ENCODE measurements at places on chromosomes 16 and 17. TPM values are rescaled to one million over a fixed set of nuclear protein-coding genes. Genes with fewer than 3 reads are reported as not detected.

DNA sequence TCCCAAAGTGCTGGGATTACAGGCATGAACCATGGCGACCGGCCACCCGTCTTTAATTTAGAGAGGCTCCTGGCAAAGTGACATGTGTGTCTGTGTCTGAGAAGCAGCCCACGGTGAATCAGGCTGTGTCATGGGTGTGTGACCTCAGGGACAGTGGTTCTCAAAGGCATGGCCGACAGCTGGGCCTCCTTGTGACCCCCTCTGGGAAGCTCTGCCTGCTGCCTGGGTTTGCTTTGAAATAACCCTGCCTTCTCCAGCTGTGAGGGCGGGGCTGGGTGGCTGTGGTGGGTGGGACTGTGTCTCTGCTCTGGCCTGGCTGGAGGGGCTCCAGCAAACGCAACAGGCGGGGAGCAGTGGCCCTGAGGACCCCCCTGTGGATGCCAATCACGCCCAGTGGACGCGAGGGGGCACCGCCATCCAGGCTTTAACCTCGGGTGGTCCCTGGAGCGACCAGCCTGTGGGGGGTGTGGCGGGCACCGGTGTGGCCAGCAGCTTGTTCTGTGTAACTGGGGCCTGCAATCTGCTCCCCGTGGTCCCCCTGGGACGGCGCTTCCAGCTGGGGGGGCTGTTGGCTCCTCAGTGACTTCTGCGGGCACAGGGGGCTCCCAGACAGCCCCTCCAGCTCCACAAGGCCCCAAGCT lies 8.8 kb upstream of the APRT start:
- H3K27ac ChIP-seq = no peak overlapping the region
- H3K4me3 ChIP-seq = no peak overlapping the region
- no peaks in the 10 kb centered on the region for H3K27me3 ChIP-seq
- H3K4me1 ChIP-seq = no peaks in the 10 kb centered on the region
- DNase-seq = no peak

DNA sequence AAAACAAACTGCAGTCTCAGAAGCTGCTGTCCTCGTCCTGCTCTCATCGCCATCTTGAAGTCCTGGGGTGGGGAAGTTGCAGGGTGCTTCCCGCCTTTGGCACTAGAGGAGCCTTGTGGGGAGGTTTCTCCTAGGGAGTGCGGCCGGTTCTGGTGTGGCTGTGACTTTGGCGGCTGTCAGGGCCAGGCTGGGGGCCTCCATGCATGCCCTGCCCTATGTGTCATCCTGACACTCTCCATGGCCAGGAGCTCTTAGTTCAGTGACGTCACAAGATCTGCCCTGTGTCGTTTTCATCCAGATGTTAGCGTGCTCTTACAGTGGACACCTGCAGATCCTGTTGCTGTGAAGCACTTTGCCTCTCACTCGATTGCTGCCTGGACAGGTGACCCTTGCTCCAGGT lies 49.6 kb downstream of the PLD6 start:
- no peak overlapping the region for H3K27ac ChIP-seq
- DNase-seq = no peak
- no peaks in the 10 kb centered on the region for H3K27me3 ChIP-seq

DNA sequence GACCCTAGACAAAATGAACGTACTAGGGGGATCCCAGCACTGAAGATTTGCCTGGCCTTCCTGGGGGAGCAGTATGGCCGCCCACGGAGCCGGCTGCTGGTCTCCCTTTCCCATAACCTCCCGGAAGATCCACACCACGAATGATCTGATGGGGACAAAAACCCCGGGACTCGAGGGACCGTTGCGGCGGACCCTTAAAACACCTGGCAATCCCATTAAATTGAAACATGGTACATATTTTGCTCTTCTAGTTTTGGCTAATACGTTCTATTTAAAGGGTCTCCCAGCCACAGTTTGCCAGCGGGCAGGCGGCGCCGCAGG lies 45.2 kb upstream of the LCMT1 start:
- H3K4me3 ChIP-seq = peak overlapping the region; percentile 86
- peak overlapping the region; percentile 95 for H3K27ac ChIP-seq
- DNase-seq = no peak
- no peaks in the 10 kb centered on the region for H3K36me3 ChIP-seq

Gene KRT222
- not detected for polyA plus RNA-seq

DNA sequence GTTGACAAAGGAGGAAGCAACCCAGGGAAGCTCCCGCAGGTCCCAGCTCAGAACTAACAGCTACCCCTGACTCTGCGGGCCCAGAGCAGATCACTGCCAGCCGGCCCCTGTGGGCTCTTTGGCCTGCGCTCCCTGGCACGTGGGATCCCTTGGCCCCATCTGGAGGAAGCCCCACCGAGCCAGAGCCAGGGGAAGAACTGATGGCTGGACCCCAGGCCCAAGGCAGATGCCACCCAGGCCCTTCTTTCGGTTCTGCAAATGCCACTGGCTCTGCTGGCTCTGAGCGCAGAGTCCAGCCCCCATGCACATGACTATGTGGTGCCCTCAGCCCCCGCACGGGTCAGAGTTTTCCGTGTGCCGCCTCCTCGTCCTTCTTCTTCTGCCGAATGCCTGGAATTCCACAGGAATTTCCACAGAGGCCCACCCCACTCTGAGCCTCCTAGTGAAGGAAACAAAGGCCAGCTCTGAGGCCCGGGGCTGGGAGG lies 35.8 kb upstream of the SNN start:
- peaks cover 19% of the 10 kb centered on the region for H3K4me1 ChIP-seq
- H3K36me3 ChIP-seq = no peaks in the 10 kb centered on the region
- H3K27me3 ChIP-seq = peaks cover 6% of the 10 kb centered on the region
- no peak for DNase-seq
- no peak overlapping the region for H3K4me3 ChIP-seq

Gene TRAF7
- polyA plus RNA-seq = 4.2 TPM

DNA sequence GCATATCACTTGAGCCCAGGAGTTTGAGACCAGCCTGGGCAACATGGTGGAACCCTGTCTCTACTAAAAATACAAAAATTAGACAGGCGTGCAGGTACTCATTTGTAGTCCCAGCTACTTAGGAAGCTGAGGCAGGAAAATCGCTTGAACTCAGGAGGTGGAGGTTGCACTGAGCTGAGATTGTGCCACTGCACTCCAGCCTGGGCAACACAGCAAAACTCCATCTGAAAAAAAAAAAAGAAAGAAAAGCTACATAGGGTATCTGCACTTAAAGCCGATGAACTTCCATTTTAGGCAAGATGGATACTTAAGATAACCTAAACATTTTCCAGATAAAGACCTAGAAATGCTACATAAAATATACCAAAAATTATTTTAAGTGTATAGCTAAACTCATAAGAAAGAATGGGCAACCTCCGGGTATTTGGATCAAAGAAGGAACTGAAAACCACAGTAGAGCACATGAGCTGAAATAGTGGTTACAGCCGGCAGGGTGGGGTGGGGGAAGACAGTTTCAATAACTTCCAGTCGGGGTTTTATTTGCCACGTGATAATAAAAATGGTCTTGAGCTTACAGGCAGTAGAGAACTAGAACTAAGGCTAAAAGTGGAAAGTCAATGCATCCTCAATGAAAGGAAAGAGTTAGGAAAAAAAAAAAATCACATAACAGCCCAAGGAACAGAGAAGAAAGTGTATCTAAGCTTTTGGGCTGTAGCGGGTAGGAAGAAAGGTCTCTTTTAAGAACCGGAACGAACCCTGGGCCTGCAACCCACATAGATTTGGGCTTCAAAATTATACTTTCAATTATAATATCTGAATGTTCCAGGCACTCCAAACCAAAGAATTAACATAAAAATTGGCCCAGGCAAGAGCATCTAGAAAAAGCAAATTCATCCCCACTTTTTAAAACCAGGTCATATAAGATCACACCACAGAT lies 53.1 kb downstream of the CFDP1 start:
- DNase-seq = peak; percentile 85
- H3K36me3 ChIP-seq = peaks cover 31% of the 10 kb centered on the region
- H3K27ac ChIP-seq = peak overlapping the region; percentile 1

GRCh38 chr17:4309897-4310296 lies 46.1 kb upstream of the ANKFY1 start:
- no peaks in the 10 kb centered on the region for H3K27me3 ChIP-seq
- H3K27ac ChIP-seq = peak overlapping the region; percentile 4
- no peak for DNase-seq
- H3K4me3 ChIP-seq = no peak overlapping the region

DNA sequence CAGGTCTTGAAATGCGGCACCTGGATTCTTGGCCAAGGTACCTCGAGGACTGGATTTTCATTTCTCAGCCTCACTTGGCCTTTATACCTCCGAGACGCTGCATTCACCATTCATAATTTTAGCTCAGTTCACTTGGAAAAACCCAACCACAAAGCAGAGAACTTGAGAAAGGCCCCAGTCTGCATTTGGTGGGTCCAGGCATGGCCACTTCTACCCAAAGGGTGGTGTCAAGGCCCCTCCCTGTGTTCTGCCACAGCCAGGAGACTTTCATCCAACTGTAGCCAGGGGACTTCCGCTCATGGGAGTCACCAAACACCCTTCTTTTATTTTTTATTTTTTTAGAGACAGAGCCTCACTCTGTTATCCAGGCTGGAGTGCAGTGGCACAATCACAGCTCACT lies 14.7 kb upstream of the TVP23A start:
- no peaks in the 10 kb centered on the region for H3K27me3 ChIP-seq
- H3K27ac ChIP-seq = peak overlapping the region; percentile 93
- peaks cover 66% of the 10 kb centered on the region for H3K4me1 ChIP-seq
- H3K36me3 ChIP-seq = no peaks in the 10 kb centered on the region

GRCh38 chr17:42841975-42842685 lies 2.2 kb upstream of the AOC2 start:
- no peak overlapping the region for H3K4me3 ChIP-seq
- no peak overlapping the region for H3K27ac ChIP-seq
- peaks cover 18% of the 10 kb centered on the region for H3K36me3 ChIP-seq
- no peaks in the 10 kb centered on the region for H3K27me3 ChIP-seq
- H3K4me1 ChIP-seq = peaks cover 8% of the 10 kb centered on the region
- DNase-seq = no peak

DNA sequence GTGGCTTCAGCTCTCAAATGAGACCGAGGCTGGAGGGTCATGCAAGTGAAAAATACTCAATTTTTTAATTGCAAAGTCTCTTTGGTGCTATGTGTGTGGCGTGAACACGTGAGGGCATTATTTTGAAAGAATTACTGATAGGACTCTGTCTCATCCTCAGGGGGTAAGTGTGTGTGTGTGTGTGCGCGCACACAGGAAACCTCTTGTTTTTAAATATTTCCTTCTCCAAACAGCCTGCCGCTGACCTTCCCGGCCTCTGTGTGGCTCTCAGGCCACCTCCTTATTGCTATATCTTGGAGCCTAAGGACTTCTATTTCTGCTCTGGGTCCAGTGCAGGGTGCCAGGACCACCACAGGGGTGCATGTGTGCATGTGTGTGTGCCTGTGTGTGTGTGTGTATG lies 99.7 kb downstream of the CMIP start:
- DNase-seq = no peak
- no peaks in the 10 kb centered on the region for H3K36me3 ChIP-seq
- H3K27me3 ChIP-seq = no peaks in the 10 kb centered on the region
- H3K27ac ChIP-seq = no peak overlapping the region
- H3K4me1 ChIP-seq = peaks cover 60% of the 10 kb centered on the region

DNA sequence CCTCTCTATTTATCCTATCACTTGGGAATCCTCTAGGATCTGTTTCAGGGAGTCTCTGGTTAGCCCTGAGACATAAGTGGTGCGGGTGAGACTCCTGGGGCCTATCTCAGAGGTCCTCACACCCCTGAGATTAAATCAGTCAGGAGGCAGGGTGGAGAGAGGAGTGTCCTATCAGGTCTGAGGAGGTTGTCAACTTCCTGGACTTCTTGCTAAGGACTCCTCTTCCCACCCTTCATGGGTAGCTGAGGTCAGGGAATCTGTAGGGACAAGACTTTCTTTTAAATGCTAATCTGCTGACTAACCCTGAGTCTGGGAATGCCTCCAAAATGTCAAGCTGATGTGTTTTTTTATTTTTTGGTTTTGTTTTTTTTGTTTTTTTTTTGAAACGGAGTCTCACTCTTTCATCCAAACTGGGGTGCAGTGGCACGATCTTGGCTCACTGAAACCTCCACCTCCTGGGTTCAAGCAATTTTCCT lies 6.6 kb upstream of the ARMC5 start:
- H3K27ac ChIP-seq = no peak overlapping the region
- H3K4me3 ChIP-seq = no peak overlapping the region
- H3K36me3 ChIP-seq = no peaks in the 10 kb centered on the region
- DNase-seq = no peak

Gene SULT1A2
- not detected for polyA plus RNA-seq

Gene DNAI2
- not detected for polyA plus RNA-seq

Measured in naive B cell (primary cell).